ENCODE measurements at places on chromosomes 7 and 10.

DNA sequence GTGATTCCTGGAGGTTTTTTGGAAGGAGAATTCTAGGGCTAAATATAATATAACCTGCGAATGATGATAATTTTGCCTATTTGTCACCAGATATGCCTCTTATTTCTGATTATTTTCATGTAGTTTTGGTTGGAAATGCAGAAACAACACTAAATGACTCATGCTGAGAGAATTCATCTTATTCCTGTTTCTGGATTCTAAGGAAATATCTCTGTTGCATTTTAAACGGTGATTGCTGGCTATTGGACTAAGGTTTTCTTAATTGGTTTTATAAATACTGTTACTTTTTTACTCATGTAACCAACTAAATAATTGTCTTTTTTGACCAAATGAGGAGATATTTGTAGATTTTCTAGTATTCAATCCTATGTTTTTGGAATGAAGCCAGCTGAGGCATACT, 204.9 kb upstream of the NPSR1 start:
- no peak for DNase-seq

GRCh38 chr7:101102026-101102425, 16.7 kb downstream of the TRIM56 start:
- DNase-seq, result no peak

DNA sequence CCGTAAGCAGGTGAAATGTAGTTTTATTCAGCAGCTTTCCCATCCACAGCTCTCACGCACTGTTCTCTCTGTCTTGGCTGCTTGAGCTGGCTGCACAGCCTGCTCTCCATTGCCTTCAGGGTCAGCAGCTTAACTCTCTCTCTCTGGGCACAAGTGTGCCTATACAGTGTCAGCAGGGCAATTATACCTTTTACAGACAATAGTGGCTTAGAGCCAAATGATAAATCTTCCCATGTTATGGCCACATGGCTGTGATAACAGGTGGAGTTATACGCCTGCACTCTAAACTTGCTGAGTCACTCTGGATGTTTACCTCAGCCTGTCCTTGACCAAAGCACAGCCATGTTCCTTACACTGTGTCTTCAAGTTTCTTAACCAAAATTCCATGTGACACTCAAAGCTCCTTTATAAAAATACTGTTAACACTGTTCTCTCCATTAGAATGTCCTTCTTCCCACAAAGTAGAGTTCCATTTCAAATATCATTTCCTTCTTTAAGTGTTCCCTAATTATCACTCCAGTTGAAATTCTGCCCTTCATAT, 6.1 kb downstream of the RNF133 start:
- no peak for DNase-seq

- DNase-seq, result no peak
Observed at GRCh38 chr7:86930554-86931307, 128.7 kb downstream of the ELAPOR2 start.

GRCh38 chr7:55457801-55458200, 92.7 kb downstream of the LANCL2 start:
- no peak for DNase-seq

- DNase-seq, result no peak
Observed at GRCh38 chr10:122186816-122187810, 84.0 kb upstream of the BTBD16 start.

GRCh38 chr10:25405871-25406270, 231.1 kb downstream of the GPR158 start:
- no peak for DNase-seq

DNA sequence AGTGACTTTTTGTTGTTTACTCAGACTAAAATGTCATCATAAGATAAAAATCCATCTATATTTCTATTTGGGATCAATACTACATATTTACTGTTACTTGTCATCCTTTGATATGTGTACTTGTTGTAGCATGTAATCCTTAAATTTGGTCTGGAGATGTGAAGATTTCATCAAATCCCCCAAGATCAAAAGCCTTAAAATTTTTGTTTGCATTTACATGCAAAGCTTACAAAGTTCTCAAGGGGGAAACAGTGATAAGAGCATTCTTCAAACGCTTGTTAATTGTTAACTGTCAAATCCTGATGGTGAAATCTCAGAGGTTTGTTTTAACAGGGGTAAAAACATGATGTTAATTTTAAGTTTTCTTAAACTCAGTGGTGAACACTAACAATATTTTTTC, 84.9 kb upstream of the SKAP2 start:
- DNase-seq, result no peak

GRCh38 chr7:157900556-157900955, 563.8 kb downstream of the DNAJB6 start:
- DNase-seq, result no peak

GRCh38 chr10:43808136-43808535, 159.5 kb upstream of the ZNF32 start:
- peak; percentile 3 for DNase-seq

DNA sequence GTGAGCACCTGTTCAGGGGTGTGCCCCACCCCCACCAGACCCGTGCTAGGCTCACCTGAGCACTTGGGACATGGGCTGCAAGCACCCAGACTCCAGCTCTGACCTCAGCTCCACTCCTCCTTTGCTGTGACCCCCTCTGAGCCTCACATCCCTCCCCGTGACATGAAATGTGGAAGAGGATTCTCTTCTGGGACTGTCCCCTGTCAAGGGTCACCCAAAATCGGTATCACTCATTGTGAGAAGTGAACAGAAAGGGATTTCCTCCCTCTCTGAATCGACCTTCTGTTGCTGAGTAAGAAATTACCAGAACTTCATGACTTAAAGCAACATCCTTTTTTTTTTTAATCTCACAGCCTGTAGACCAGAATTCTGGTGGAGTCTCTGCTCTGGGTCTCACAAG, 6.2 kb upstream of the CHST15 start:
- no peak for DNase-seq

DNA sequence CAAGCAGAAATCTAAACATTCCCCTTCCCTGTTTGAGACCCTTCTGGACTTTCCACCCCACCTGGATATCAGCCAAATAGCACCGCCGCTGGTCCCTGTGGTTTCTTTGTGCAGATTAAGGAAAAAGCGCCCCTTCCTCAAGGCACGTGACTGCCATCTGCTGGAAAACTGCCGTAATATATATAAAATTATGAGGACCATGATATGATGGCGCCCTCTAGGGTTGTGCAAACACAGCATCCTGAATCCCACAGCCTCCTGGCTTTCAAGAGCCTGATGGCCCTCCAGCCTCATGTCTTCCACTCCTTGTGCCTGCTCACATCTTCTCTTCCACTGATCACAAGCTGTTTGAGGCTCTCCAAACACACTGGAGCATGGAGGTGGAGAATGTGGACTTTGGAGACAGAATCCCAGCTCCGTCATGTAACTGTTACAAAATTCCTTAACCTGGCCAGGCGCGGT, 121.3 kb downstream of the MYL10 start:
- DNase-seq, result peak; percentile 21

DNA sequence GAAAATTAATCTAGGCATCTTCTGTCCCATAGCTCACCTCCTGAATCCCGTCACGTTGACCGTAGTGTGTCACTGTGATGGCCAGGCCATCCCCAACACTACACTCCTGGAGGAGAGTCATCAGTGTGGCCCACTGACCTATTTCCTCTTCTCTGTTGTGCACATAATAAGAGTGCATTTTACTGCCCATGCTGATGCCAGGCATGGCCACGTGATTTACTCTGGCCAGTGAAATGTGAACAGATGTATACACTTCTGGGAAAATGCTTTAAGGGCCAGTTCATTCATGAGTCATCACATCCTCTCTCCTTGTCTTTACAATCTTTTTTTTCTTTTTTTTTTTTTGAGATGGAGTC, 101.9 kb upstream of the PIP4K2A start:
- no peak for DNase-seq

DNA sequence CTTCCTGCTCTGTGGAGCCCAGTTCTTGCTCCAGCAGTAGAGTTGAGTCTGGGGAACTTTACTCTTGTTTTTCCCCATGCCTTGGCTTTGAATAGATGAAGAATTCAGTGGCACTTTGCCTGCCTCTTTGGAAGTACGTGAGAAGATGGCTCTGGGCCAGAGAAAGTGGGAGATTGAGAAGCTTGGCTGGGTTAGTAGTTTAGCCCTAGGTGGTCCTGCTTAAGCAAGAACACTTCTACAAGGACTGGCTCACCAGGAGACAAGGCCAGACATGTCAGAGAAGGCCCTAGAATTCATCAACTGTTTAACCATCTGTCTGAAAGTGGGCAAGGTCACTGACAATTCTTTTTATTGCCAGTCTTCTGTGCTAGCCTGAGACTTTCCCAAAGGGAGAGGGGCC, 410.3 kb downstream of the TYW1 start:
- no peak for DNase-seq

GRCh38 chr10:61923210-61923949, 21.9 kb downstream of the ARID5B start:
- no peak for DNase-seq

- no peak for DNase-seq
Observed at GRCh38 chr10:86103391-86104101, 263.0 kb downstream of the GRID1 start.

DNA sequence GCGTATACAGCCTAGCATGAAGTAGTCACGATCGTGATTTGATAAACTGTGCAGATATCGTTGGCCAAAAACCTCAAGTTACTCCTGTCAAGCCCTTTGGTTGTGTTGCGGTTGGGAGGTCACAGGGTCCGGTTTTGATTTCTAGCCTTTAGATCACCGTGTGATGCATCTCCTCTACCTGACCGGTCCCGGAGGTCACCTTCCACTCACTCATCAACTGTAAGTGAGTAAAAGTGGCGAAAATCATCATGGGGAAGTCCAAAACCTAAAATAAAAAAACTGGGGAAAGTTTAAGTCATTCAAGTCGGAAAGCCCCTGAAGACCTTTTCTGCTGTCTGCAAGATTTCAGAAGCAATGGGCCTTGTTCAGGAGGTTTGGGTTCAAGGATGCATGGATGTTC, 62.8 kb downstream of the ADARB2 start:
- no peak for DNase-seq

Measured in CD4-positive, alpha-beta T cell treated with Interleukin-17A for 1 hour (primary cell).